ENCODE measurements at places on chromosomes 7 and 10.

DNA sequence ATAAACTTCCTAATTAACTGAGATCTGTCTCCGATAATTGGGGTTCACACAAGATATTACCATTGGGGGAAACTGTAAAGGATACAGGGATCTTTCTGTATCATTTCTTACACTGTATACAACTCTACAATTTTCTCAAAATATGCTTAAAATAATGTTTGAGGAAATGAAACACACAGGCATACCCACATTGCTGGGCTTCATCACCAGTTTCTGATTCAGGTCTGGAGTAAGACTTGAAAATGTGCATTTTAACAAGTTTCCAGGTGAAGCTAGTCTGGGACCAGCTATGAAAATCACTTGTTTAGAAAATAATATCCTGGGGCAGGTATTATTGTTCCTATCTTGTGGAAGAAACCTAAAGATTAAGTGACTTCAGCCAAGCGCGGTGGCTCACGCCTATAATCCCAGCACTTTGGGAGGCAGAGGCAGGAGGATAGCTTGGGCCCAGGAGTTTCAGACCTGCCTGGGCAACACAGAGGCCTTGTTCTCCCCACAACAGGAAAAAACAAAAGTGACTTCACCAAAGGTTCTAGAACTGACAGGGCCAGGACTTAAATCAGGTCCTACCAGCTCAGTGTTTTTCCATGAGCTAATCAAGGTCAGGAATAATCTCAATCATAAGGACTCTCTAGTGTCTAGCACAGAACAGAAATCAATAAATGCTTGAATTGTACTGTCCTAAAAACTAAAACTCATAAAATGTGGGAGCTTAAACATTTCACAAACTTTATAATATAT, 12.6 kb downstream of the TOMM7 start:
- DNase-seq: no peak

DNA sequence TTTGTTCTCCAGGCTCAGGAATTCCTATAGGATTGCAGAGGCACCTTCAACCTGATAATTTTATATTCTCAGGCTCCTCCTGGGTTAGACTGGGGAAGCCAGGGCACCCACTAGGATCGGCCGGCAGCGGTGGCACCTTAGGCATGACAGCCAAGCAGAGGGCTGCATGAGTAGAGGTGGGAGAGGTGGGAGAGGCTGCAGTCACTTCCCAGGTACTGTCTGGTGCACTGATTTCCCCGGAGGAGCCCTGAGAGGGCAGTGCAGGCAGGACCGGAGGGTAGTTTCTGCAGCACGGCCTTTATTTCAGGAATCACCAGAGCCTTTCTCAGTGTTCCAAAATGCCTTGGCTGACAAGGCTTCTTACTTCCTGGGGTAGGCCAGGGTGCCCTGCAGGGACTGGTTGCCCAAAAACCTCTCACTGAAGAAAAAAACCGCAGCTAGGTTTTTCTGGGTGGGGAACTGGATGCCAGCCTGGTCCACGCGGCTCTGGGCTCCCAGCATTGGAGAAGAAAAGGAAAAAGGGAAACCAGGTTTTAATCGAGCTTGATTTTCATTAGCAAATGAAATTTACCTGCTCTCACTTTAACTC, 3.6 kb upstream of the HOXA13 start:
- DNase-seq: no peak

DNA sequence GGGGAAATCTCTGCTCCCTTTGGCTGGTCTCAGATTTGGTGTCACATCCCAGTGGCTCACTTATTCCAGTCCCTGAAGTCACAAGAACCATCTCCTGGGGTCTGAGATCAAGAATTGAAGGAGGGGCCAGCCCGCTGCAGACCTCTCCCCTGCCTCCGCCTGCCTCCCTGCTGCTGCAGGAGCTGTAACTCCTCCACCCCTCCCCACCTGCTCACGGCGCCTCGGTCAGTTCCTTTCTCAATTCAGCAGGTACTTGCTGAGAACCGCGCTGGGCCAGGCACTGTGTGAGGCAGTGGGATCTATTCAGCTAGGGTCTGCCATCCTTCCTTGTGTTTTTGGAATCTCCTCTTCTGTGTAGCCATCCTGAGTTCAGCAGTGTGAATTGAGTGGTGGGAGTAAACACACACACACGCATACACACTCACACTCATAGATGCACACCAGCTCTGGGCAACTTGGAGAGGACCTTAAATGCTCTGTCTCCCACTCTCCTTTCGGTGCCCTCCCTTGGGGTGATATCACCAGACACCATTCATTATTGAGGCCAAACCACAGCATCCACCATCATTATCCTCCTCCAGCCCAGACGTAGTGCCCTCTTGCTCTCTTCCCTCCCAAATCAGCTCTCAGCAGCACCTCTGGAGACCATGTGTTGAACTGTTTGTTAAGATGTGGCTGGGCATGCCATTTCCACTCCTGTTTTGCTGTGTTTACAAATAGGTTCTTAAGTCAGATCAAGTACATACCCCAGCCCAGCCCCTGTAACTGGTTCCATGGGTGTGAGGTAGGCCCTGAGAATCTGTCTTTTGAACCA, 22.0 kb upstream of the ANKRD2 start:
- no peak for DNase-seq

DNA sequence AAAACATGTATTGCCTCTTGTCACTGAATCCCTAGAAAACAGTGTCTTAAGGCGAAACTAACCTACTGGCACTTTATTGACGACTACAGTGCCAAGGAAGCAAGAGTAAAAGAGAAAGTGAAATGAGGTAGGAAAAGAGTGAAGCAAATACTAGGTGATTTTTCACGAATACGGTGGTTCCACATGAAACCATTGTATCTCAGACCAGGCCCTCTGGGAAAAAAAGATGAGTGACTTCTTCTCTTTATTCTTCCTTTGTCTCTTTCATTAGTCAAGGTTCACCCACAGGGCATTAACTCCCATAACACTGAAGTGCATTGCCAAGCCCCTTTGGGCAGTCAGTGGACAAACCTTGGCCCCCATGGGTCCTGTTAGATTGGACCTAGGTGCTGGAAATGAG, 16.2 kb upstream of the MACC1 start:
- DNase-seq: no peak
